Adrenal gland (tissue), 19 donors: ENCODE measurements at places on chromosomes 16 and 17. TPM values are rescaled to one million over a fixed set of nuclear protein-coding genes. Genes with fewer than 3 reads are reported as not detected.
A peak's percentile ranks its signal among the peaks of the same experiment; 100 is the strongest.

Gene KRTAP4-1
- not detected for total RNA-seq

- no peaks in the 10 kb centered on the region for H3K36me3 ChIP-seq
- no peak overlapping the region for H3K27ac ChIP-seq
- DNase-seq: no peak
- H3K27me3 ChIP-seq: no peaks in the 10 kb centered on the region
These were observed 77.3 kb upstream of the NLRP1 start for GRCh38 chr17:5661491-5662125.

Gene HSD3B7
- 26.1 TPM for total RNA-seq

Gene MGAT5B
- total RNA-seq: 0.78 TPM

DNA sequence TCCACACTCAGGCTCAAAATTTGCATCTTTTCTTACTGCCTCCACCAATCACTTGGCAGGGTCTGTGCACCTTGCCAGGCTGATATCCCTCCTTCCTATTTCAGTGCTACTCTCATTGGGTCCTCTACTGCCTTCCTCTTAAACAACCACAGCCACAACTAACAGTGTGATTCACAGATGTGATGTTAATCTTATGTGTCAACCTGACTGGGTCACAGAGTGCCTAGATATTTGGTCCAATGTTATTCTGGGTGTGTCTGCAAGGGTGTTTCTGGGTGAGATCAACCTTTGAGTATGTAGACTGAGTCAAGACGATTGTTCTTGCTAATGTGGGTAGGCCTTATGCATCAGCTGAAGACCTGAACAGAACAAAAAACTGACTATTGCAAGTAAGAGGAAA lies 51.3 kb upstream of the IRX6 start:
- no peak overlapping the region for H3K4me3 ChIP-seq
- no peaks in the 10 kb centered on the region for H3K4me1 ChIP-seq
- H3K27ac ChIP-seq: no peak overlapping the region
- no peaks in the 10 kb centered on the region for H3K36me3 ChIP-seq

DNA sequence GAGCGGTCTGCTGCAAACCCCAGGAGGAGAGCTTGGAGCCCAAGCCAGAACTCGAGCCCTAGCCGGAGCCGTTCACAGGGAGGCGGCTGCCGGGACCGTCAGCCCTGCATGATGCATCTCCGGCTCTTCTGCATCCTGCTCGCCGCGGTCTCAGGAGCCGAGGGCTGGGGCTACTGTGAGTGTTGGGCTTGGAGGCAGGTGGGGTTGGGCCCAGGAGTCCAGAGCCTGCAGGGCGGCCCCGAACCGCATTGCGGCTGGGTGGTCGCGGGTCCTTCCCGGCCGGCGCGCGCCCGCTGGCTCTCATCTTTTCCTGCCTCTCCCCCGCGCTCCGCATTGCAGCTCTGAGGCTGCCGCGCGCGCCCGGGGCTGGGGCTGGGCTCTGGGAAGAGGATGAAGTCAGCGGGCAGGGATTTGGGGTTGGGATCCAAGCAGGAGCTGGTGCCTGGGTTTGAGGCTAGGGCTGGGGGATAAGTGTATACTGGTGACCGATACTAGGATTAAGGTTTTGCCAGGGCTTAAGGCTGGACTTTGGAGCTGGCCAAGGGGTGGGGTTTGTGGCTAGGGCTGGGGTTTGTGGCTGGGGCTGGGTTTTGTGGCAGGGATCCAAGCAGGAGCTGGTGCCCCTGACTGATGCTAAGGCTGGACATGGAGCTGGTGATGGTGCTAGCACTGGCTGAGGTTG lies 532 bp downstream of the CNTNAP1 start:
- H3K27me3 ChIP-seq: no peaks in the 10 kb centered on the region
- no peaks in the 10 kb centered on the region for H3K36me3 ChIP-seq
- H3K4me1 ChIP-seq: peaks cover 52% of the 10 kb centered on the region
- H3K27ac ChIP-seq: no peak overlapping the region
- no peak overlapping the region for H3K4me3 ChIP-seq
- DNase-seq: peak; percentile 45

DNA sequence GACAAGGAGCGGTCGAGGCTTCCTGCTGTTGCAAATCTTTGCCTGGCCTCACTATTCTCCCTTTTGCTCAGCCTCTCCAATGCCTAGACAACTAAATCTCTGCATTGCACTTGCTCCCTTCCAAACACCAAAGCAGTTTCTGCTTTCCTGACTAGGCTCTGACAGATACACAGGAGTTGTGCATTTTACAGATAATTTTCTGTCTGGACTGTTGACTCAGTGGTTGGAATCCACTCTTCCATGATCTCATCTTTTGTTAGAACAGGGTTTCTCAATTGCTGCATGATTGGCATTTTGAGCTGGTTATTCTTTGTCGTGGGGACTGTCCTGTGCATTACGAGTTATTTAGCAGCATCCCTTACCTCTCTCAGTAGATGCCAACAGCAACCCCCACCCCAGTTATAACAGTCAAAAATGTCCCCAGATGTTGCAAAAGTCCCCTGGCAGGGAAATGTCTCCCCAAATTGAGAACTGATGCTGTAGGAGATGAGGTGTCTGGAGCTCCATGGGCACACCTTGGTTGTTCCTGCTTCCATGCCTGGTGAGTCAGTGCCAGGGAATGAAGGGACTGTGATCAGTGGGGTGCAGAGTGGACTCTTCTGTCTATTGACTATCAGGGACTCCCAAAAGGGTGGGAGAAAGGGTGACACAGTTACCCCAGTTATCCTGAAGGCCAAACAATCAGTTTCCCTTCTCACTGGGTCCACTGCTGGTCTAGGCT lies 557.4 kb upstream of the PSMD7 start:
- H3K4me3 ChIP-seq: no peak overlapping the region
- no peak overlapping the region for H3K27ac ChIP-seq
- DNase-seq: no peak
- no peaks in the 10 kb centered on the region for H3K36me3 ChIP-seq
- H3K27me3 ChIP-seq: no peaks in the 10 kb centered on the region
- no peaks in the 10 kb centered on the region for H3K4me1 ChIP-seq

GRCh38 chr17:27295945-27296344 lies 2.0 kb downstream of the WSB1 start:
- H3K4me3 ChIP-seq: peak overlapping the region; percentile 84
- no peak for DNase-seq
- H3K36me3 ChIP-seq: no peaks in the 10 kb centered on the region
- peak overlapping the region; percentile 100 for H3K27ac ChIP-seq

Gene SLC16A6
- 83.0 TPM for total RNA-seq

Gene KRTAP9-4
- total RNA-seq: not detected

DNA sequence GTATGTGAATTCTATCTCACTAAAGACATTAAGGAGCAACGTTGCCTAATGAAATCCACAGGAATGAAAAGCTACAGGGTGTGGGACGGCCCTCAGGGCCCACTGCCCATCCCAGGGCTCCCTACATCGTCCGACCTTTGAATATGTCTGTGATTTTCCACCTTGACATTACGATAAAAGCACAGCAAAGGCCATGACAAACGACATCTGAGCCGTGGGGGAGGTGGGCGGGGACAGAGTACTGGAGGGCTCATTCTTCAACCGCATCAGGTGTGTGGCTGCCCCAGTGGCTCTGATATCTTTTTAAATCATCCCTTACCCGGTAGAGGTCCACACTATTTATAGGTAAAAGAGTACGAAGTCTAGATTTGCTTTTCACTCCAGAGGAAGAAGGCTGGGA lies 35.1 kb downstream of the LMF1 start:
- H3K4me3 ChIP-seq: no peak overlapping the region
- H3K36me3 ChIP-seq: no peaks in the 10 kb centered on the region
- H3K27me3 ChIP-seq: no peaks in the 10 kb centered on the region
- no peak for DNase-seq

DNA sequence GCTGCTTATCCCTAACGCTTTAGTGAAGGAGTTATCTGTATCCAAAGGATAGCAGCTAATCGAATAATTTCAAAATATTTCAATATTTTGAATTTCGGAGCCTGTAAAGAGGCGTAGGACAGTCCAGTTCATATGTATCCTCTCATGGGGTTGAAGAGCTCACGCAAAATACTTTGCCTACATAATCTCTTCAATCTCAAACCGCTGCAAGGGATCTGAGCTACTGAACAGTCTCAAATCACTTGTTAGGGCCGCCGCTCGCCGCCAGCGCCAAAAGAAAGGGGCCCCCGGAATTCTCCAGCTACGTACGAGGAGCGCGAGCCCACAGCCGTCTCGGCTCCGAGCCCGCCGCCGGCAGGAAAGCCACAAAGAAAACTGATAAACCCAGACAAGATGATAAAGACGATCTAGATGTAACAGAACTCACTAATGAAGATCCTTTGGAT lies 601 bp upstream of the RFWD3 start:
- no peak overlapping the region for H3K27ac ChIP-seq
- H3K36me3 ChIP-seq: peaks cover 11% of the 10 kb centered on the region
- no peak for DNase-seq
- no peaks in the 10 kb centered on the region for H3K27me3 ChIP-seq
- no peak overlapping the region for H3K4me3 ChIP-seq

- no peaks in the 10 kb centered on the region for H3K27me3 ChIP-seq
- H3K4me1 ChIP-seq: peaks cover 15% of the 10 kb centered on the region
- DNase-seq: peak; percentile 49
- H3K27ac ChIP-seq: peak overlapping the region; percentile 39
- no peak overlapping the region for H3K4me3 ChIP-seq
These were observed 16.0 kb downstream of the NDUFAF8 start for GRCh38 chr17:81254955-81255717.
